Liver (tissue), 10 donors: ENCODE measurements at places on chromosomes 4 and X.

DNA sequence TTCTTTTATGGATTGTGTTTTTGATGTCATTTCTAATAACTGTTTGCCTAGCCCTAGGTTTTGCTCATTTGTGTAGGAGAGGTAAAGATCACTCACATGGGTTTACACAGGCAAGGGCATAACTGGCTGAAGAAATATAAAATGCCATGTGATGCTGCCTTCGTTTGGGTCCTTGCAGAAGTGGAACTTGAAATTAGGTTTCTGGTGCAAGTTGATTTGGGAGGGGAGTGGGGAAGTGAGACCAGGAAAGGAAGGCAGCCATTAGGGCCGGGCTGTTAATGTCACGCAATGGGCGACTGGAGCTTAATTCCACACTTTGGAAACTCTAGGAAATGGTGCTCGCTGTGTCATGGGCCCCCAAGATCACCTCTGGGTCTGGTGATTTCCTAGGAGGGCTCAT, 14.5 kb downstream of the CLCN4 start:
- no peaks in the 10 kb centered on the region for H3K36me3 ChIP-seq
- no peak overlapping the region for H3K4me3 ChIP-seq
- H3K4me1 ChIP-seq: peaks cover 48% of the 10 kb centered on the region
- no peak for DNase-seq

DNA sequence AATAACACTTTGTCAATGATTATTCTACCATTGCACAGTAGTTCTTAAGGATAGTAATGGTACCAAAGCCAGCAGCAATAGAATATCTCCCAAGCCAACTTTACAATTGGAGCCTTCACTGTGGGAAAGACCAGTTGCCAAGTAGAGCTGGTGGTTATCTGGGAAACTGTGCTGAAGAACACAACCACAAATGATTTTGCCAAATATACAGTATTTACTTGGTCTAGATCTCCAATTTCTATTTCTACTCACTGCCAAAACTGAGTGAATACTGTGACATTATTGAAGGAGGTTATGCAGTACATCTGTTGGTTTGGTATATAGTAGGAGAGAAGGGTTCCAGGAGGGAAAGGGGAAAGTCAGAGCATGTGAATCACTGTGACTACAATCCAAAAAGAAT, 3.8 kb downstream of the TET2 start:
- DNase-seq: no peak
- no peaks in the 10 kb centered on the region for H3K27me3 ChIP-seq
- H3K4me3 ChIP-seq: no peak overlapping the region
- H3K36me3 ChIP-seq: no peaks in the 10 kb centered on the region

DNA sequence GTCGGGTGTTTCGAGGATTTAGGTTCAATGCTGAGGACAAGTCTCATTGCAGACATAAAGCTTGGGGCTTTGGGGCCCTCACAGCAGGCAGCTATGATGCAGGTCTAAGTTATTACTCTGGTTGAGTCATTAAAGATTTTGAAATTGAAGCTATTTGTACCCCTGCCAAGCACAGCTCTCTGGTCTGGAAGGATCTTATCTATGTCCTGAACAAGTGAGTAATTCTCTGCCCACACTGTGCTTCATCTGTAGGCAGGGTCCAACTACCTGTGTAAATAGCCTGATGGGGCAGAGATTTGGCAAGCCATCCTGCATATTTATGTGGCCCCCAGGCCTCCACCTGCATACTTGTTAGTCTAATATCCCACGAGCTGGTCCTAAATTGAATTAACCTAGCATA, 41.4 kb upstream of the MAGEA4 start:
- no peak overlapping the region for H3K4me3 ChIP-seq
- H3K36me3 ChIP-seq: no peaks in the 10 kb centered on the region
- no peaks in the 10 kb centered on the region for H3K4me1 ChIP-seq
- H3K27me3 ChIP-seq: no peaks in the 10 kb centered on the region

DNA sequence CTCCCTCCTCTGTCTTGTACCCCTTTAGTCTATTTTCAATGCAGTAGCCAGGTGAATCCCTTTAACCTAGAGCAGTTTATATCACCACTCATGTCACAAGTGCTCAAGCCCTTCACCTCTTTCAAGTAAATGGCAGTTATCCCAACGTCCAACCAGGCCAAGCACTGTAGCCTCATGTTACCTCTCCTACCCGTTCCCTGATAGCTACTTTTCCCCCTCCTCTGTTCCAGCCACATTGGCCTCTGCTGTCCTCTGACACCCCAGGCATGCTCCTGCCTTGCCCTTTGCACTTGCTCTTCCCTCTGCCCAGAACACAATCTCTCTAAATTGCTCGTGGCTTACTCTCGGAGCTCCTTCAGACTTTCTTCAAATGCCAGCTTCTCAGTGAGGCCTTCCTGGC, 15.2 kb downstream of the GUCY1B1 start:
- H3K4me1 ChIP-seq: peaks cover 20% of the 10 kb centered on the region
- no peaks in the 10 kb centered on the region for H3K27me3 ChIP-seq
- H3K4me3 ChIP-seq: no peak overlapping the region
